Stimulated activated CD4-positive, alpha-beta T cell treated with anti-CD3 and anti-CD28 coated beads, TNF-alpha, amount 100 ng/mL, for 4 hours (primary cell): ENCODE measurements at places on chromosomes 4 and X.

GRCh38 chr4:182536221-182536811, 293.1 kb downstream of the TENM3 start:
- no peak for DNase-seq

DNA sequence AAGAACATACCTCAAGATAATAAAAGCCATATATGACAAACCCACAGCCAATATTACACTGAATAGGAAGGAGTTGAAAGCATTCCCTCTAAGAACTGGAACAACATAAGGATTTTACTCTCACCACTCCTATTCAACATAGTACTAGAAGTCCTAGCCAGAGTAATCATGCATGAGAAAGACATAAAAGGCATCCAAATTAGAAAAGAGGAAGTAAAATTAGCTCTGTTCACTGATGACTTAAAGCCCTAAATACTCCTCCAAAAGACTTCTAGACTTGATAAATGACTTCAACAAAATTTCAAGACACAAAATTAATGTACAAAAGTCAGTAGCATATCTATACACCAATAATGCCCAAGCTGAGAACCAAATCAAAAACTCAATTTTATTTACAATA, 235.7 kb downstream of the NKX6-1 start:
- DNase-seq: no peak

GRCh38 chr4:147773261-147774184, 41.6 kb downstream of the ARHGAP10 start:
- DNase-seq: no peak

GRCh38 chr4:53512608-53513007, 78.7 kb downstream of the LNX1 start:
- no peak for DNase-seq
